Activated gamma-delta T cell treated with Interleukin-2 at 50 U/mL for 16 hours (primary cell): ENCODE measurements at places on chromosomes 11 and 22.

GRCh38 chr11:109041876-109042275 lies 377.0 kb downstream of the DDX10 start:
- DNase-seq = no peak

GRCh38 chr11:17606233-17607082 lies 59.4 kb downstream of the OTOG start:
- DNase-seq = no peak

DNA sequence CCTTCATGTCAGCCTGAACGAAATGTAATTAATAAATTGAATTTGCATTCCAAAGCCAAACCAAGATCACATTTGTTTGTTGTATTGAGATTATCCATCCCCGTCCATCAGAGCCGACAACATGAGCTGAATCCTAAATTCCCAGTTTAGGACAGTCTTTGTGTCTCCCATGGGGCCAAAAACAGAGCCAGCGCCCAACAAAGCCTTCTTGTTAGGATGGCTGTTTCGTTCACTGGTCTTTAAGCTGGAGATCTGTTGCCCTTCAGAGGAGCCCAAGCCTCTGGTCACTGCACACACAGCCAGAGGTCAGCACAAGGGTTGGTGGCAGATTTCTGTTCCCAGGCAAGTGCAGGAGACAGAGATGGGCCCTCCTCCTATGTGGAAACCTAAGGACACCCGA lies 25.8 kb downstream of the DSCAML1 start:
- no peak for DNase-seq

GRCh38 chr11:99822846-99823565 lies 802.3 kb downstream of the CNTN5 start:
- no peak for DNase-seq

- no peak for DNase-seq
Measured at GRCh38 chr11:134071306-134071705, 2.4 kb downstream of the JAM3 start.

DNA sequence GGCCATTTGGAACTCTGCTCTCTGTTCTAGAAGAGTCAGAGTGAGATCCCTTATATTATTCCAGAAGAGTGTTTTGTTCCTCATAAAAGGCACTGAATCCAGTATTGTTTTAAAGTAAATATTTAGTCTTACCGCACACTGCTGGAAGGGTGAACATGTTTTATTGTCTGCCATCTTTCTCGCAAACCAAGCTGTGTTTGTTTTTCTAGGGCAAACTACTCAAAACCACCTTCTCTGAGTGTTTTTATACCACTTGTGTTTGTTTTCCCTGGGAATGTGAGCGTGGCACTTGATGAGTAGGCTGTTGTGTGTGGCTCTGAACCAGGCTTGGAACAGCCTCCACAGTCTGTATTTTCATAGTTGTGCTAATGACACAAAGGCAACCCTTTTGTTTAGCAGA lies 89.8 kb downstream of the DBX1 start:
- no peak for DNase-seq

GRCh38 chr11:57792060-57792541 lies 30.5 kb downstream of the CTNND1 start:
- DNase-seq = peak; percentile 82

DNA sequence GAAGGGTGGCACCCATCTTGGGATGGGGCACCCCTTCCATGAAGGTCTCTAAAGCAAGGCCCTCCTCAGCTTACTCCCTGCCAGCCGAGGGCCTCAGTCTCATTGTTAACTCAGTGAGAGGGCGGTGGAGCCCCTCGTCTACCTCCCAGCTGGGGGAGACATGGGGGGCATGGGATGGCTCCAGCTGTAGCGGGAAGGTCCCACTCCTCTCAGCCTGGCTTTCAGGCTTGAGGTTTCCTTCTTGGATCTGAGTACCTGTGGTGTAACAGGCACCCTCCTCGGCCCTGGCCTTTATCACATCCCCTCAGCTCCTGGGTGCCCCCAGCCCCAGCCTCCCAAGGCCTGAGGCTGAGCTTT lies 2.0 kb downstream of the MIF start:
- DNase-seq = no peak

- no peak for DNase-seq
Measured at GRCh38 chr11:19954899-19955298, 205.4 kb downstream of the DBX1 start.

DNA sequence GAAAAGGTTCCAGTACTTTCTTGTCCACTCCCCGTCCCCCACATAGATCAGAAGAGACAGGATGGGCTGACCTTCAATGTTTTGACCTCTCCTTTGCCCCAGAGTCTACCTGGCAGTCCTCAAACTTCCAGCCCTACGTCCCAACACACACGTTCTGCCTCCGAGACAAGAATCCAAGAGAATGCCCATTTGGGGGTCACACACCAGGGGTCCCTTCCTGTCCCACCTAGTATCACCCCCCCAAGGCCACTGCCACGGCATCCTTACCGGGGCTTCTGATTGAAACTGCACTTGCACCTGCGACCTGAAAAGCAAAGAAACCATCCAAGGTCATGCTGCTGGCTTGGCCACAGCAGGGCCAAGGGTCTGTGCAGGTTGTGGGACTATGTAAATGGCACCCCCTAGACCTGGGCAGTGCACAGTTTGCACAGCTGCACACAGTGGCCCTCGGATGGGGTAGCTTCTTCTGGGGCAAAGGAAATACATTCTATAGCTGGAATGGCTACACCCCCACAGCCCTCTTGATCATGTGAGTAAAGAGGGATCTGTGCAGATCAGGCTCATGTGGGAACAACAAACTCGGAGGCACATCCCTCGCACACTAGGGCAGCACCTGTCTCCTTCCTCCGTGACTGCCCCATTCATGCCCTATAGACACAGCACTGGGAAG lies 16.5 kb upstream of the FXYD2 start:
- no peak for DNase-seq

- DNase-seq = no peak
Measured at GRCh38 chr11:59983212-59983611, 19.4 kb downstream of the OOSP4A start.

DNA sequence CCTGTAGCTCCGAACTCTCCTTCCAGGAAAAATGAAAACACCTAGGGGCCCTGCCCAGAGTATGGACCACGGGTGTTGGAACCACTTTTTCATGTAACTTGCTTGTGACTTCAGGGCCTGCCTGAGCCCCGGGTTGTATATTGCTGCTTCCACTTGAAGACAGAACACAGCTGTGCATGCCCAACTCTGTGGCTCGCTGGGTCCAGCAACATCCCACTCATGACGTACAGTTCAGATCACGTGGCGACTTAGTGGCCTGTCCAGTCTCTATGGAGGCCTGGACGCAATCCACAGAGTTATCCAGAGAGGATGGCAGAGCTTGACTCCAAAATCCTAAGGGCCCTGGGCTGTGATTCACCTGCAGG lies 6.8 kb downstream of the C11orf21 start:
- DNase-seq = no peak

- DNase-seq = no peak
Measured at GRCh38 chr11:86550757-86551156, 121.7 kb downstream of the ME3 start.

- DNase-seq = no peak
Measured at GRCh38 chr11:122809866-122810265, 28.4 kb upstream of the CRTAM start.

GRCh38 chr11:17208257-17208999 lies 642 bp upstream of the PIK3C2A start:
- peak; percentile 37 for DNase-seq

- DNase-seq = no peak
Measured at GRCh38 chr22:30782613-30783012, 87.9 kb downstream of the OSBP2 start.

DNA sequence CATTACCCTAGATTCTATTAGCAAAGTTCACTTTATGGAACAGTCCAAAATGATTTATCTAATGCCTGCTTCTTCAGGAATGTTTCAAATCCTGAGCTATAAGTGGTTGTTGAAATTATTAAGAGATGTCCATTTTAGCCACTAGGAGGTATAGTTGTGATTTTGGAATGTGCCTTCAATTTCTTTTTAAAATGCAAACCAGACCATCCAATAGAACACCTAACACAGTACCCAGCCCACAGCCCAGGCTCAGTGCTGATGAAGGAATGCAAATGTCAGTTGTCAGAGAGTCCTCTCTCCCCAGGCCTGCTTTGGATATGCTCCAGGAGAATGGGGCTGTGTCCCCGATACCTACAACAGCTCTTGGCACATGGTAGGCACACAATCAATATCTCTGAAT lies 85.8 kb upstream of the E2F8 start:
- DNase-seq = no peak

DNA sequence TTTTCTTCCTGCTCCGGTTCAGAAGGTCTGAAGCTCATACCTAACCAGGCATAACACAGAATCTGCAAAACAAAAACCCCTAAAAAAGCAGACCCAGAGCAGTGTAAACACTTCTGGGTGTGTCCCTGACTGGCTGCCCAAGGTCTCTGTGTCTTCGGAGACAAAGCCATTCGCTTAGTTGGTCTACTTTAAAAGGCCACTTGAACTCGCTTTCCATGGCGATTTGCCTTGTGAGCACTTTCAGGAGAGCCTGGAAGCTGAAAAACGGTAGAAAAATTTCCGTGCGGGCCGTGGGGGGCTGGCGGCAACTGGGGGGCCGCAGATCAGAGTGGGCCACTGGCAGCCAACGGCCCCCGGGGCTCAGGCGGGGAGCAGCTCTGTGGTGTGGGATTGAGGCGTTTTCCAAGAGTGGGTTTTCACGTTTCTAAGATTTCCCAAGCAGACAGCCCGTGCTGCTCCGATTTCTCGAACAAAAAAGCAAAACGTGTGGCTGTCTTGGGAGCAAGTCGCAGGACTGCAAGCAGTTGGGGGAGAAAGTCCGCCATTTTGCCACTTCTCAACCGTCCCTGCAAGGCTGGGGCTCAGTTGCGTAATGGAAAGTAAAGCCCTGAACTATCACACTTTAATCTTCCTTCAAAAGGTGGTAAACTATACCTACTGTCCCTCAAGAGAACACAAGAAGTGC lies 661 bp upstream of the MALAT1 start:
- DNase-seq = peak; percentile 59

DNA sequence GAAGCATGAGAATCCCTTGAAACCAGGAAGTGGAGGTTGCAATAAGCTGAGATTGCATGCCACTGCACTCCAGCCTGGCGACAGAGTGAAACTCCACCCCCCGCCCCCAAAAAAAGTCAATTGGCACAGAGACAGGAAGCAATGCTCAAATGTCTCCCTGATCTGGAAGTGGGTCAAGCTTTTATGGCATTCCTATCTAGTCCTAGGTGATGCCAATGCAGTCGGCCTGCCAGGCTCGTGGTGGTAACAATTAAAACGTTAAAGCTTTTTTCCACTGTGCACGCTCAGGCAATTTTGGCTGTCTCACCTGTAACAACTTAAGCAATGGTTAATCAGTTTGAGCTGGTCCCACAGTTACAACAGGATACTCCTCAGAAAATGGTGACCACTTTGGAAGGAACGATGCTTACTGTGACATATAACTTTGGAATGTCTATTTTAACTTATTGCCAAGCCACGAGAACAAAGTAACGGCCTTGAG lies 18.9 kb upstream of the PISD start:
- no peak for DNase-seq

DNA sequence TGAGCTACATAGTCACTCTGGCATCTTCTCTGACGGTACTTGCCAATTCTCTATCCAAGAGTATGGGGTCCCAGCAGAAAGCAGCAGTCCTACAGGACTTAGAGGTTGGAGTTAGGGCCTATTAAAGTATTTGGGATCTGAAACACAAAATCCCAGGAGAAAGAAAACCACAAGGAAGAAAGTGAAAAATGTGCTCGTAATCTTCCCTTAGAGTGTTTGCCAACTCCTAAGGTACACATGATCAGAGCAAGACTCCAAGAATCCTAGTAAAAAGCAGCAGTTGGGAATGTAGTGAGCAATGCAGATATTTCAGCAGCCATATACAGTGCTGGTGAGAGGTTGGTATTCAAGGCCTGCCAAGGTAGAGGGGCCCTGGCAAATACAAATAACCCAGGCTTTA lies 71.6 kb downstream of the EXT2 start:
- no peak for DNase-seq

GRCh38 chr11:74971424-74971823 lies 17.3 kb upstream of the NEU3 start:
- no peak for DNase-seq

DNA sequence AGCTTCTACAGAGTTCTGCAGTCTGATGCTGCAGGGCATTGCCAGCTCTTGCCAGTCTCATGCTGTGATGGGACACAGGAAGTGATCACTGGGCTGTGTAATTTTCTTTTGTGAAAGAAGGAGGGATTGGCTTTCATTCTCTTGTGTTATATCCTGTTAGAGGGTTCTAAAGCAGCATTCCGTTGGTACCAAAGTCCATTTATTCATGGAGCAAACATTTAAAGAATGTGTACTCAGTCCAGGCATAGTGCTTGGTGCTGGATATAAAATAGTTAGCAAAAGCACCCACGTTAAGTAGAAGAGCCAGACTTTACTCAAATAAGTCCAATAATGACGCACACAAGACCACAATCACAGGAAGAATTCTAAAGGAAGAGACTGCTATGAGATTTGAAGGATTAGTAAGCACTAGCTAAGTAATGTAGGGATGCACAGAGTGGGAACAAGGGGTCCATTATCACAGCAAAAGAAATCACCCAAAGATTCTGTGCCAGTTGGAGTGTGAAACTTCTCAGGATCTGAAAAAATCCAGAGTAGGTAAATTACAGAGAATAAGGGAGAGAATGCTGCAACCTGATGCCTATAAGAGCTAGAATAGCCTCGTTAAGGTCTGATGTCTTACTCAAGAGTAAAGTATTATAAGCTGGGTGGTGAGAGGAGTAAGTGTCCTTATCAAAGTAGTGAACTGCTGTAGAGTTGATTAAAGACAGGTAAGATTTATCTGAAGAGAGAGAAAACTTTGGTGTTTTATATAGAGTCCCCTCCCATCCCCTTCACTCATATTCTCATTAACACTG lies 728.3 kb downstream of the METTL15 start:
- no peak for DNase-seq

- no peak for DNase-seq
Measured at GRCh38 chr11:78810559-78811009, 235.9 kb upstream of the NARS2 start.

GRCh38 chr11:33471541-33471940 lies 214.4 kb downstream of the HIPK3 start:
- DNase-seq = no peak

- no peak for DNase-seq
Measured at GRCh38 chr11:101523634-101524260, 60.1 kb downstream of the TRPC6 start.

GRCh38 chr22:23029521-23030228 lies 40.6 kb upstream of the GNAZ start:
- DNase-seq = no peak

- DNase-seq = peak; percentile 18
Measured at GRCh38 chr11:22787551-22788162, 41.9 kb downstream of the SVIP start.
